ENCODE measurements at places on chromosomes 4 and X. TPM values are rescaled to one million over a fixed set of nuclear protein-coding genes. Genes with fewer than 3 reads are reported as not detected.

GRCh38 chrX:78119521-78120227 lies 15.6 kb downstream of the PGK1 start:
- no peaks in the 10 kb centered on the region for H3K27me3 ChIP-seq
- no peak overlapping the region for H3K4me3 ChIP-seq
- H3K27ac ChIP-seq, result no peak overlapping the region
- no peaks in the 10 kb centered on the region for H3K4me1 ChIP-seq
- no peak for DNase-seq

Gene HADH
- total RNA-seq, result 110 TPM

DNA sequence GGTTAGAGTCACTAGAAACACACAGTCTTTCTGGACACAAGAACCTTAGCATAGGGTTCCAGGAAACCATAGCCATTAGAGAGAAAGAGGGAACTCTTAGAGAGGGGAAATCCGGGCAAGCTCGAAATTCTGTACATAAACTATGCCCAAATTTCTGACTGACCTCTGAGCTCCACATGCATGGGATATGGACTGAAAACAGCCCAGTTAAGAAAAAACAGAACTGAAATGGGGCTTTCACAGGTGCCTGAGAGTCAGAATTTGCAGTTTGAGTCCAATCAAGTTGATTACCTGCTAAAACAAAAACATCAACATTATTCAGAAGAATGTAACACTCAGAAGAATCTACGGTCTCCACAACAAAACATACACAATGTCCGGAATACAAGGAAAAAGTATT lies 13.1 kb downstream of the DCHS2 start:
- no peak overlapping the region for H3K4me3 ChIP-seq
- no peak overlapping the region for H3K27ac ChIP-seq
- DNase-seq, result no peak
- no peaks in the 10 kb centered on the region for H3K4me1 ChIP-seq

DNA sequence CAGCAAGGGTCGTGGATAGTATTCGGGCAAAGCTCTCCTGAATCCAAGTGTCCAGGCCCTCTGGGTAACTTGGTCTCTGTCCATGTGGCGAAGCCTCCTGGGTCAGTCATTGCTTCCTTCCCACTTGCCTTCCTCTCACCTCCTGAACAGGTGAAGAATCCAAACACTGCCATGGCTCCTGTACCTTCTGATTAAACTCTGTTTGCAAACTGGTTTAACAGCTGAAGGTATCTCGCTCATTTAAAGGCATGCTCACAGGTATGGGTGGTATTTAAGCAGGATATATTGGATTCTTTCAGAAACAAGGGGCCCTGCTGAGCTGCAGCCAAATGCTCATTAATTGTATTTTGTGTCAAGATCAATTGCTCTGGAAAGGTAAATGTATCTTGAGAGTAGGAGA lies 28.2 kb downstream of the FHDC1 start:
- H3K4me1 ChIP-seq, result no peaks in the 10 kb centered on the region
- no peak overlapping the region for H3K4me3 ChIP-seq
- no peak for DNase-seq
- H3K27me3 ChIP-seq, result no peaks in the 10 kb centered on the region
- peaks cover 60% of the 10 kb centered on the region for H3K36me3 ChIP-seq
- no peak overlapping the region for H3K27ac ChIP-seq

DNA sequence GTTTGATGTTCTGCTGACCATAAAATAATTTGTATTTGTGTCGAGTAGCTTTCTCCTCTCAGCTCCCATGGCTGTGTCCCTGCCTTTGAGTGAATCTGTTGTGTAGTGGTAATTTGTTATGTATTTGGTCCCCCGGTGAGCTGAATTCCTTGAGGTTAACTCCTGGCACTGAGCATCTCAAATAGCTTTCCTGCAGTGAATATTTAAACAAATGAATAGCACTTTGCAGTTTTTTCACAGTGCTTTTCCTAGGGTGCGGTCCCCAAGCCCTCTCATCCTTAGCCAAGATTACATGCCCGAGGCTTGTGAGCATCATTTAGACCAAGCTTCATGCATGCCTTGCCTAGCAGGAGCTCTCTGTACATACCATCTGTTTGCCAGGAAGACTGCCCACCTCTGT lies 74.2 kb downstream of the CLDN34 start:
- no peak for DNase-seq
- no peak overlapping the region for H3K27ac ChIP-seq
- H3K4me1 ChIP-seq, result no peaks in the 10 kb centered on the region

- peak; percentile 56 for DNase-seq
- H3K36me3 ChIP-seq, result no peaks in the 10 kb centered on the region
- no peak overlapping the region for H3K27ac ChIP-seq
- no peaks in the 10 kb centered on the region for H3K27me3 ChIP-seq
These were observed 114.4 kb downstream of the GLRA3 start for GRCh38 chr4:174714393-174715211.

GRCh38 chrX:135340831-135341230 lies 31.6 kb downstream of the ETDC start:
- no peaks in the 10 kb centered on the region for H3K36me3 ChIP-seq
- no peak overlapping the region for H3K4me3 ChIP-seq
- H3K27me3 ChIP-seq, result no peaks in the 10 kb centered on the region
- H3K4me1 ChIP-seq, result no peaks in the 10 kb centered on the region
- no peak for DNase-seq

Gene PFKFB1
- not detected for total RNA-seq

DNA sequence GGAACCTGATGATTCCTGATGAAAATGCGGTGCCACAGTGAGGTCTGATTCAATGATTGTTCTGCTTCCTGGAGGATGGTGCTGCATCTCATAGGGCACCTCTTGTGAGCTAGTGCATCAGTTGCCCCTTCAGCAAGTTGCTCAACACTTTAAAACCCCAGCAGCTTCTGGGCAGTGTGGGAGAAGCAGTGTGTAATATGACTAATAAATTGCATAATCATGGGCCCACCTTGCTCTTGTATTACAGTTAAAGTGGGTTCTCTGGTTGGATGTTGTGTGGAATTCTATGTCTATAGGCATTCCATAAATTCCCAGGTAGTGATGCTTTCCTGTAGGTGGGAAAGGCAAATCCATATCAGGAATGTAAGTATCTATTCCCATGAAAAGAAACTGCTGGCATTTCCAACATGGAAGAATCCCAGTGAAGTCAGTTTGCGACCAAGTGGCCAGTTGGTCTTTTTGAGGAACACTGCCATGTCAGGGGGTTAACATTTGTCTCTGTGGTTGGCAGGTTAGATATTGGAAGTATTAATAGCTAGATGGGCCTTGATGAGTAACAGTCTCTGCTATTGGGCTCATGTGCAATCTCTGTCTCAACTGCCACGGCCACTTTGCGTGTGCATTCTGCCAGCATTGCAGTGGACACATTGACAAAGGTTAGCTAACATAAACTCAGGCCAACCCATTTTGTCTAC lies 121.1 kb upstream of the OTUD4 start:
- H3K27ac ChIP-seq, result no peak overlapping the region
- no peaks in the 10 kb centered on the region for H3K36me3 ChIP-seq
- DNase-seq, result no peak

DNA sequence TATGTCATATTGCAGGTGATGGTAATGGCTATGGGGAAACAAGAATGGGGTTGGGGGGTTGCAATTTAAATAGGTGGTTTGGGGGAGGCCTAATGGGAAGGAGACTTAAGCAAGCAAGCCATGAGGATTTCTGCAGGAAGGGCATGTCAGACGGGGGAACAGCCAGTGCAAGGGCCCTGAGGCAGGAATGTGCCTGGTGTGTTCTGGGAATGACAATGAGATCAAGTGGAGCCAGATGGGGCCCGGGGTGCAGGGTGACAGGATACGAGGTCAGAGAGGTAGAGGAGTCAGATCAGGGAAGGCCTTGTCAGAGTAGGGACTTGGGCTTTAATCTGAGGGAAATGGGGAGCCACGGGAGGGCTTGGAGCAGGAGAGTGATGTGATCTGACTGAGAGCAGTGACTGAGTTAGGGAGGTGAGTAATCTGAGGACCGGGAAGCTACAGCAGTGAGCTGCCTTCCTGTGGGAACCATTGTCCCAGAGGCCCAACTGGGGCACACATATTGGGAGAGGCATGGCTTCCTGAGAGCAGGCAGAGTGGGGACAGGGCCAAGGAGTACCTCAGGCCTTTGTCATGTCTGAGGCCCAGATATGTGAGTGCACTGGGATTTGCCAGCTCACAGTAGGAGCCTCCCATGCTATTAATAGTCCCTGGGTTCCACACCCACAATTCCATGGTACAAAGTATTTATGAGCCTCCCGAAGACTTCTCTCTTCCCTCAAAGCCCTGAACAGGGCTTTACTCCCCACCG lies 139.8 kb downstream of the BCOR start:
- no peaks in the 10 kb centered on the region for H3K4me1 ChIP-seq
- no peaks in the 10 kb centered on the region for H3K36me3 ChIP-seq
- H3K27me3 ChIP-seq, result no peaks in the 10 kb centered on the region
- H3K4me3 ChIP-seq, result no peak overlapping the region
- DNase-seq, result no peak

Gene NONO
- total RNA-seq, result 167 TPM

- H3K27me3 ChIP-seq, result no peaks in the 10 kb centered on the region
- DNase-seq, result no peak
- no peaks in the 10 kb centered on the region for H3K36me3 ChIP-seq
- H3K4me1 ChIP-seq, result no peaks in the 10 kb centered on the region
- H3K4me3 ChIP-seq, result no peak overlapping the region
These were observed 91.5 kb upstream of the SCOC start for GRCh38 chr4:140281828-140282552.

DNA sequence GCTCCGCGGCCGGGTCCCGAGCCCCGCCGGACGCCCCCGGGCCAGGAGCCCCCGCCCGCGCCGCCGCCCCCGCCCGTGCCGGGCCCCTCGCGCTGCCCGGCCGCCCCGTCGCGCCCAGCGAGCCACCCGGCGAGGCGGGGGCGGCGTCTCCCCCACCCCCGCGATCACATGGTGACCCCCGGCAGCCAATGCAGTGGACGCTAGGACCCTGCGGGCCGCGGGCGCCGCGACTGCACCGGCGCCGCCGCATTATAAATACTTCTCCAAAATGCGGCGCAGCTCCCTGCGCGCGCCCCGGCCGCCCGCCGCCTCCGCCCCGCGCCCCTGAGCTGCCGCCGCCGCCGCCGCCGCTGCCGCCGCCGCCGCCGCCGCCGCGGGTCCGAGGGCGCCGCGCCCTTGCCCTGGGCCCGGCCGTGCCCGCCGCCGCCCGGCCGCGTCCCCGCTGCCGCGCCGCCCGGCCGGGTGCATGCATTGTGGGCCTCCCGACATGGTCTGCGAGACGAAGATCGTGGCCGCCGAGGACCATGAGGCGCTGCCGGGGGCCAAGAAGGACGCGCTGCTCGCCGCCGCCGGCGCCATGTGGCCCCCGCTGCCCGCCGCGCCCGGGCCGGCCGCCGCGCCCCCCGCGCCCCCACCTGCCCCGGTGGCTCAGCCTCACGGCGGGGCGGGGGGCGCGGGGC lies at the start of gene NAT8L:
Gene NAT8L (plus strand): TSS at position 282 of the 680 bp plus-strand sequence. CDS start 185 bp downstream, at position 467.
- no peaks in the 10 kb centered on the region for H3K36me3 ChIP-seq
- H3K27me3 ChIP-seq, result peaks cover 26% of the 10 kb centered on the region
- no peaks in the 10 kb centered on the region for H3K4me1 ChIP-seq
- no peak within 1 kb of the TSS for H3K4me3 ChIP-seq
- DNase-seq, result no peak
- no peak within 1 kb of the TSS for H3K27ac ChIP-seq

DNA sequence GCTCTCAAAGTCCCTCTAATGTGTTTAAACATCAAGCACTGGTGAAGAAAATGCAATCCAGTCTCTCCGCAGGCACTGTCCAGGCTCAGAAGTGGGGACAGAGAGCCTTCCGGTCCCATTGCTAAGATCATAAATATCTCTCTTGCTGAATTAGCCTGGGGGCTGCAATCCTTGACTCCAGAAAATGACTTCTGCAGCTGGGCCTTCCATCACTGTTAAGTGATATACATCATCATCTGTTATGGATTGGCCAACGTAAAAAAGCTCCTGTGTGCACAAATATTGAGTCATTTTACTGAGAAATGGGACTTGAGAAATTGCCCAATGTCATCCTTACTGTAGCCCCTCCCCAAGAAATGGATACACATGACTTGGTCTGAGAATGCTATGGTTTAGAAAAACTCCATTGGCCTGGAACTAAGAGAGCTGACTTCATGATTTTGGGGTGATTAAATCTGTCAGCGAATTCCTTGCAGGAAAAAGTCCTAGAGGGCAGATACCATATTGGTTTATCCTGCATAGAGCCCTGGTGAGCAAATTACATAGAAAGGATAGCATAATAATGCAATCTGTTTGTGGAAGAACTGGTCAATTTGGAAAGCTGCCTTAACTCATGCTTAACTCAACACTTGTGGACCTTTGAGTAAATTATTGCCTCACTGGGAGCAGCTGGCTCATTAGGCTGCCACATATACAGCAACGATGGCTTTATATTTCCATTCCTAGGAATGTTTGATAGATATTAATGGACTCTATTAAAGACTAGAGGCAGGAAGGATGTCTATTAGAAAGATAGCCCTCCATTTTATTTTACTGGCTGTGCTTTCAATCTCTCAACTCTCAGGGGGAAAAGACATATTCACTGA lies 346.1 kb downstream of the GBA3 start:
- no peak overlapping the region for H3K4me3 ChIP-seq
- H3K27ac ChIP-seq, result no peak overlapping the region
- no peak for DNase-seq
- no peaks in the 10 kb centered on the region for H3K4me1 ChIP-seq
- no peaks in the 10 kb centered on the region for H3K27me3 ChIP-seq

GRCh38 chr4:60189286-60189685 lies 1010.8 kb upstream of the ADGRL3 start:
- H3K36me3 ChIP-seq, result no peaks in the 10 kb centered on the region
- no peaks in the 10 kb centered on the region for H3K27me3 ChIP-seq

Gene MAGIX
- total RNA-seq, result 5.8 TPM

Gene LRBA
- 71.5 TPM for total RNA-seq

DNA sequence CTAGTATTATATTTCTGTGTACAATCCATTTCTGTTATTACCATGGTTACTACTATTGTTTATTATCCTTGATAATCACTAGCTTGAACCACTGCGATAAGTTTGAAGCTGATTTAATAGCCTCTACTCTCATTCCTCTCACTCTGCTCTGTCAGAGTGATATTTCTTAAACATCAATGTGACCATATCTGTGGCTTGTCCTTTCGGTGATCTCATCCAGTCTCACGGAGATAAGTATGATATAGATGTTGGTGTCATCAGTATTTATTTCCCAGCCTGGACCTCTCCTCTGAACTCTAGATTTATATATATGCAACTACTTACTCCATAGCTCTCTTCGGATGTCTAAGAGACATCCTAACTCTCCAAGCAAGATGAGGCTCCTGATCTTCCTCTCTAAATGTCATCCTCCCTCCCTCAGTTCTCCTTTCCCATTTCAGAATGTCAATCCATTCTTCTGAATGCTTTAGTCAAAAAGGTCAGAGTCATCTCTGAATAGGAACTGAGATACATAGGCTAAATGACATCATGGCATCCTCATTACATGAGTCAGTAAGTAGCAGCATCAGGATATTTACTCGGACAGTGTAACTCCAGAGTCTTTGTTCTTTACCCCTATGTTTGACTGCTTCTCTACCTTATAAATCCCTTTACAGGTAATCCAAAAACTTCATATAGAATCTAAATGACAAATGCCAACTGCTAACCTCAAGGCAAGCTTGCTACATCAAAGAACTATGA lies 129.5 kb downstream of the PACRGL start:
- no peaks in the 10 kb centered on the region for H3K4me1 ChIP-seq
- no peak overlapping the region for H3K4me3 ChIP-seq
- no peaks in the 10 kb centered on the region for H3K27me3 ChIP-seq
- H3K27ac ChIP-seq, result no peak overlapping the region

All from Peyer's patch (tissue), 4 donors.